AG09319 (cell line): ENCODE measurements at places on chromosomes 5 and 9.

DNA sequence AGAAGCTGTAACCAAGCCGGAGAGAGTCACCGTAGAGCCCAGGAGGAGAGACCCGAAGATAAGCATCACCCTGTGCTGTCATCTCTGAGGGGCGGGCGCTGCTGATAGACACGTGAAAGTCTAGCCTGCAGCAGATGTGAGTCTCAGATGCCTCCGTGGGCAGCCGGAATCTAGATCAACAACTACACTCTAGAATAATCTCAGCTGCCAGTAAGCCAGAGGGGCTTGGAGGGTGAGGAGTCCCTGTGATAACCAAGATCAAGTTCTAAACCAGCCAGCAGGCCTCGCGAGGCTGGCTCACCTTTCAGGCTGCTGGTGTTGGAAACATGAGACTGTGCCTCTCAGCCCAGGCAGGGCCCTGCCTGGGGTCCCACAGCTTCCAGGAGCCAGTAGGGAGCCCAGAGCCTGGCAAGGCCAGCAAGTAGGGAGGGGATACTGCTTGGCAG, 54.1 kb downstream of the DAPK1 start:
- DNase-seq: no peak

DNA sequence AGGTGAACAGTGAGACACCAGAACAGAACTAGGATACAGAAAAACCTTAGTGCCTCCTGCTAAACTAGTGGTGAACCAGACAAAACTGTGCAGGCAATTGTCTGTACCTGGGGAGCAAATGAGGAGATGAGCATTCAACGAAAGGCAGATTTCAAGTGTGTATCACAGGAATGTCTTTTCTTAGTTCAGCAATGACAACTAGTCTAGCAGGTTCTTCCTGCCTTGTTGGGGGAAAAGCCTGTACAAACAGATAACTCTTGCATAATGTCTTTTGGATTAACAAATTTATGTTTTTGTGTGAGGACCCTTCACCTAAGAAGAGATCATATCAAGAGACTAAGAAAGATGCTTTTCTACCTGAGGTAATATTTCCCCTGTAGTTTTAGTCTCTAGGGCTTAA, 21.8 kb upstream of the DENND4C start:
- DNase-seq: no peak

GRCh38 chr5:80255811-80256712, at the start of gene SERINC5:
Gene SERINC5, minus strand, starts transcription at chr5:80256048. Its CDS starts 126 bp downstream, at chr5:80255922.
- no peak for DNase-seq

GRCh38 chr9:78121488-78121887, 89.9 kb upstream of the GNAQ start:
- peak; percentile 12 for DNase-seq

- no peak for DNase-seq
These were observed 117.5 kb upstream of the OR13F1 start for GRCh38 chr9:104386425-104387069.

DNA sequence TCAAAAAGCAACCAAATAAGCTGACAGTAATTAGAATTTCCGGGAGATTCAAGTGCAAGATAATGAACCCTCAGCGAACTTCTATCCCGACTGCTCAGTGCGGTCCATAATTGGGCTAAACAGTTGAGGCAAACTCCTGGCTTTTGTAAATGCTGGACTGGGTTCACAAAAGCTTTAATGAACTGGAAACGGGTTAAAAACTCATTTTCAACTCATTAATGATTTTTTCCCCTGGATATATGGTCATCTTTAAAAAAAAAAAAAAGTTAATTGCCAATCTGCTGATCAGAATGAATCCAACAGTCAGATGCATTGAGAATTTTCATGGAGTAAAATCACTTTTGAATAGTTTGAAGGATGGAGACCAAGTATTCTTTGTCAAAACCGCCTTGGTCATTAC, 79.5 kb upstream of the WWC1 start:
- no peak for DNase-seq

GRCh38 chr9:75451505-75451904, 363.2 kb downstream of the OSTF1 start:
- DNase-seq: no peak

DNA sequence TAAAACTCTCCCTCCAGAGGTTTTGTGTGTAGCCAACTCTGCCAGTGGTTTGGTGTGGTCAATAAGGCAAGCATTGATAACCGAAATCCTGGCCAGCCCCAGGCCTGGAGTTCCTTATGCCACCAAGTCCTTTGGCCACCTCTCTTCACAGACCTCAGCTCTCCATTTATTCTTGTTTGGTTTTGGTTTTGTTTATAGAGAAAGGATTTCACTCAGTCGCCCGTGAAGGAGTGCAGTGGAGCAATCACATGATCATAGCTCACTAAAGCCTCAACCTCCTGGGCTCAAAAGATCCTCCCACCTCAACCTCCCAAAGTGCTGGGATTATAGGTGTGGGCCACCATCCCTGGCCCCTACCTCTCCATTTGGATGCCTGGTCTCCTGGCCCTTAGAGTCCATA, 55.4 kb upstream of the PPARGC1B start:
- DNase-seq: no peak

DNA sequence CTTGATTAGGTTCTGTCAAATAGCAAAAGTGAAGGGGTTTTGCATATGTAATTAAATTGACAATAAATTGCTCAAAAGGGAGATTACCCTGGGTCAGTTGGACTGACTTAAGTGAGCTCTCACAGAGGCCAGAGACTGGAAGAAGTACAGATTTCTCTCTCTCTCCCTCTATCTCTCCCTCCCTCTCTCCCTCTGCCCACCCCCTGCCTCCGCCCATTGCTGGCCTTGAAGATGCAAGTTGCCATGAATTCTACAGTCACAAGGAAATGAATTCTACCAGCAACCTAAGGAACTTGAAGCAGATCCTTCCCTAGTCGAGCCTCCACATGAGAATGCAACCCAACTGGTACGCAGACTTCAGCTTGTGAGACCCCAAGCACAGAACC, 119.2 kb downstream of the LPAR1 start:
- DNase-seq: no peak

DNA sequence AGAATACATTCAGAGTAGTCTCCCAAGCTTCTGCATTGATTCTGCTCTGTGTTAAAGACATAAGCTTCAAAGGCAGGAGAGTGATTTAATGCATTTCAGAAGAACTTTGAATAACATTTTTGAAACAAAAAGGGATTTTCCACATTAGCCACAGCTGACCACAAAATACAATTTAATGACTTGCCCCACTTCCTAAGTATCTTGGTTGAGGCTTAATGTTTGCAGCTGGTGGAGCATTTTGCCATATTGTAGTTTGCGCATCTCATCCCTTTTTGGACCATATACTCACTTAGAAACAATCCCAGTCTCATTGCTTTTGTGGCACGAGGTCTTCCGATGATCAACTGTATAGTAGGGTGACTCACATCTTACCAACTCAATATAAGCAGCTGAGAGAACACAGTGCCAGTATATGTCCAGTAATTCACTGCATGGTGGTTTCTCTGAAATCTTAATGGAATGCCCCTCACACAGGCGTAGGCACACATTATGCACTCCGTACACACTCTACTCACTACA, 455.8 kb upstream of the PTGER4 start:
- DNase-seq: no peak

- no peak for DNase-seq
These were observed 79.2 kb downstream of the C9orf152 start for GRCh38 chr9:110128664-110129329.

DNA sequence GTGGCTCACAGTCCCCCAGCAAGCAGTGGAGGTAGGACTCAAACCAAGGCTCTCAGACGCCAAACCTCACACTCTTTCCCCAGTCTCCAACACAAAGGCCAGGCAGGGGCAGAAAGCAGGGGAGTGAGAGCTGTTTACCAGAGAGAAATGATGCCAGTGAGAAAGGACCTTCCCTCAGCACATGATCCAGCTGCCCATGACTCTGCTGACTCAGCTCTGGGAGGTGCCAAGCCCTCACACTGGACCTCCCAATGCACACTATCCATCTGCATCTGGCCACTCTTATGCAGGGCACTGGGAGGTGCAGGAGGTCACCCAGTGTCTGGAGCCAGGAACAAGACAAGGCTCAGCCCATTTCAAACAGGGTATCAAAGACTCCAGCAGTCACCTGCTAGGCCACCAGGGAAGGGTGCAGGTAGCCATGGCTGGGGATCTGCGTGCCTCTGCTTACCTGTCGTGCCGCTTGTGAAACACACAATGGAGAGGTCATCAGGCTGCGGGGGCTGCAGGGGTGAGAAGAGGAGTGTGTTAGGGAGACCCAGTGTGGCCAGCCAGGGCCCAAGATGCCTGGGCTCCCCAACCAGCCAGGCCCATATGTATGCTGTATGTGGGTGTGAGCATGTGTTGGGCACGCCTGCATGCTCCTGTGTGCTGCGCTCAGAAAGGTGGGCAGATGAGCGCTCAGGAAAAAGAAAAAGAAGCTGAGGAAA, 26.3 kb downstream of the ACSL6 start:
- no peak for DNase-seq

GRCh38 chr9:88555268-88555980, 20.4 kb downstream of the NXNL2 start:
- DNase-seq: no peak

- DNase-seq: peak; percentile 70
These were observed 151.8 kb upstream of the ADRA1B start for GRCh38 chr5:159764283-159765134.

DNA sequence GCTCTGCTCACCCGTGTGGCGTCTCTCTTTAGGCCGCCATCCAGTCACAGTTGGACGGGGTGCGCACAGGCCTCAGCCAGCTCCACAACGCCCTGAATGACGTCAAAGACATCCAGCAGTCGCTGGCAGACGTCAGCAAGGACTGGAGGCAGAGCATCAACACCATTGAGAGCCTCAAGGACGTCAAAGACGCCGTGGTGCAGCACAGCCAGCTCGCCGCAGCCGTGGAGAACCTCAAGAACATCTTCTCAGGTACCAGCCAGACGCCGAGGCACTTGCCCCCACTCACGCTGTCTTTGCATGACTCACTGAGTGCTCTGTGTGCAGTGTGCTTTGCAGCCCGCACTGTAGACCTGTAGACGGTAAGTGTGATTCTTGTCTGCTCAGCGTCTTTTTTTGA, 4.5 kb downstream of the EXOC3 start:
- no peak for DNase-seq

DNA sequence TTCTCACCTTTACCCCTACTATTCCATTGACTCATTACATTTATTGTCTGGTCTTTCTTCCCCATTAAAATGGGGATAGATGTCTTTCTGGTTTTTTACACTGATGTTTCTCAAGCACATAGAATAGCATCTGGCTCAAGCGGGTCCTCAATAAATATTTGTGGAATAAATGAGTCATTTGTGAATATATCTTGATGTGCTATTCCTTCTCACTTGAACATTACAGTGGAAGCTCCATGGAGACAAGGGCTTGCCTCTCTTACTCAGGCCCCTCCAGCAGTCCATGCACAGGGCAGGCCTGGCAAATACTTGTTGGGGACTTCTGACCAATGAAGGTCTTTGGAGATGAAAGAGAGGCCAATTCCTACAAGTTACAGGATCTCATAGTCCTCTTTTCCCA, 151.7 kb upstream of the TAS2R1 start:
- DNase-seq: no peak

- no peak for DNase-seq
These were observed 61.0 kb upstream of the SPTLC1 start for GRCh38 chr9:92176068-92176799.

- no peak for DNase-seq
These were observed 223.0 kb downstream of the GABBR2 start for GRCh38 chr9:98485706-98486105.

DNA sequence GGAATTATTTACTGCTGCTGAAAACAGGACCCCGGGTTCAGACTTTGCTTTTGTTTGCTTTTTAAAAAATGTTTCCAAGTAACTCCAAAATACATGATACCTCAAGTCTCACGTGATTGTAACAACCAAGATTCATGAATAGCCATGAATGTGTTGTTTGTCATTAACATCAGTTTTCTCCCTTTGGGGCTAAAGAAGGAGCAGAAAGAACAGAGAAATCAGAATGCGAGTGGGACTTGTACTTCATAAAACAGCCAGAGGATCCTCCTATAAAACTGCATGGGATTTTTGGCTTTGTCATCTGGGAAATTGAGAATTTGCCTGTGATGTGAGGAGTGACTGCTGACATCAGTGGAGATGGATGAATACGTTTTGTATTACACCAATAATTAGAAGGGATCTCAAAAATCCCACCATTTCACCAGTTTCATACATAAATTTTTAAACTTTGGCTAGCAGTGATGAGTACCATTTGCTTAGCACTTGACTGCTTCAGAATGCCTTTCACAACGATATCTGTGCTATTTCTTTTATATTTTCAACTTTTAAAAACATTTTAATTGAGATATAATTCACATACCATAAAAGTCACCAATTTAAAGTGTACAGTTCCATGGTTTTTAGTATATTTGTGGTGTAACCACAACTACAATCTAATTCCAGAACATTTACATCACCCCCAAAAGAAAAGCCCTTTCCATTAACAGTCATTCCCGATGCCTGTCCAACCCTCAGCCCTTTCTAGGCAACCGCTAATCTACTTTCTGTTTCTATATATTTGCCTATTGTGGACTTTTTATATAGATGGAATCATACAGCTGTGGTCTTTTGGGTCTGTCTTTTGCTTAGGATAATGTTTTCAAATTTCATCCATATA, 126.9 kb upstream of the ANKRD55 start:
- DNase-seq: no peak

- no peak for DNase-seq
These were observed 70.0 kb upstream of the GFPT2 start for GRCh38 chr5:180423133-180423532.

DNA sequence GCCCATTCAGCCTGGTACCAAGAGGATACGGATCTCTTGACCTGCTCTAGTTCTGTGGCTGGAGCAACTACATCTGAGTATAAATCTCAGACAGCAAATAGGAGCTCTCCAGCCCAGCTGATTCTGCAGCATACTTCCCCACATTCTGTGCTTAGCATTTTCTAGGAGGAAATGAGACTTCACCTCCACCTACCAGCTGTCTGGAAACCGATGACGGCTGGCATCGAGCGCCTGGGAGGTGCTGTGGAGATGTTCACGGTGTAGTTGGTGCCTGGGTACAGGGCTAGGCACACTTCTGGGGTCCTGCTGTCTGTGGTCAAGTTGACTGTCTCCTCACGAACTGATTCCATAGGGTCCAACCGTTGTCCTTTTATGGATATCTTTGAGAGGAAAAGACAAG, 63.6 kb downstream of the SUSD1 start:
- DNase-seq: no peak

- DNase-seq: no peak
These were observed 216.6 kb downstream of the DENND1A start for GRCh38 chr9:123713282-123713681.

DNA sequence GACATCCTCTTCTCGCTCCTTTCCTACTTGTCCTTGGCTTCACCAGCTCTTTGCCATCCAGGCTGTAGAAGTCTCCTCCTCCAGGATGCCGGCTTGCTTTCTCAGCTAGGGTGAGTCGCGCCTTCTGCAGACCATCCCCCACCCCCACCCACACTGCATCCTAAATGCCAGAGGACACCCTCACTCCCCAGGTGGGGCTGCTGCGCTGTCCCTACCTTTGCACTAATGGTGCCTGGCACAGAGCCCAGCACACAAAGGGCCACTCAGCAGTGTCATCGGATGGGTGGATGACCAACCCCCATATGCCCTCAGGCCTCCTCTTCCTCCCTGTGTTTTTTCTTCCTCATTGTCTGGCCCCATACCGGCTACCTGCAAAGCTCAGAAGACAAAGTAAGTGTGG, 14.8 kb downstream of the IL9 start:
- no peak for DNase-seq

GRCh38 chr5:34957321-34957720, 28.0 kb downstream of the DNAJC21 start:
- DNase-seq: no peak
